ENCODE measurements at places on chromosomes 7 and 10.

- no peak for DNase-seq
Observed at GRCh38 chr7:21543528-21544302, 876 bp downstream of the DNAH11 start.

DNA sequence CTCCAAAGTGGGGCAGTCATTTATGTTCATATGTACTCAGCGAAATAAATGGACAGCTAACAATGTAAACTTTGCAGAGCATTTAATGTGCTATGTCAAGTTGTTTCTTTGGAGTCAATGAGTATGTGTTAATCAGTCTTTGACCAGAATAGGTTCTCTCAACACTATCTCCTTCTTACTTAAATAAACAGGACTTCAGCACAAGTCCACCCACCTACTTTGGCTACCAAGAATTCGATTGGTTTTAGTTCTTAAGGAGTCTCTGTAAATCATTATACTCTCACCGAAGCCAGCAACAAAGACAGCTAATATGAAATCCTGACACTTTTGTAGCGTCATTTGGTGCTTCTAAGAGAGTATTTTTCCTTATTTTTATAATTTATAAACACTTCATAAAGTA is 6.9 kb downstream of the WEE2 start:
- DNase-seq: no peak

DNA sequence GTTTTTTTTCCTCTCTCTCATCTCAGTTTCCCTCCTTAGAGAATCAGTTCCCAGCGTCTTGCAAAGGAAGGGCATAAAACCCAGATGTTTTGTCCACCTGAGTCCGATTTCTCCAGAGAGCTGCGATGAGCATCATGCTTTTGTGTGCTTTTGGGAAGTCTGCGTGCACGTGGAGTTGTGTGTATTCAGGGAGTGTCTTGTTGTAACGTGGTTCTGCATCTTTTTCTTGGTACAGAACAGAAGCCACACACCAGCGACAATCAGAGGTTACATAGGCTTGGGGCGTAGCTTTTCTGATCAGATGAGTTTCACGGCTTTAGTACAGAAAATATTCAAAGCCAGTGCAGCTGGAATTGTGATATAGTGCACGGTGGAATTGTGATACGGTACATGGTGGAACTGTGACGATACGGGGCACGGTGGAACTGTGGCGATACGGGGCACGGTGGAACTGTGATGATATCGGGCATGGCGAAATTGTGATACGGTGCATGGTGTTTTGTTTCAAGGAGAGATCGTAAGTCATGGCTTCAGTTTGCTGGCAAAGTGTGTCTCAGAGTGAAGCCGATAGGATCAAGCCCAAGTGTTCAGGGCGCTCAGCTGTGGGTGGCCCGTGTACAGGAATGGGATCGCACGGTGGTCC is 32.8 kb downstream of the FOXK1 start:
- DNase-seq: no peak

GRCh38 chr10:85642082-85642420 is 724.5 kb downstream of the GRID1 start:
- DNase-seq: no peak

DNA sequence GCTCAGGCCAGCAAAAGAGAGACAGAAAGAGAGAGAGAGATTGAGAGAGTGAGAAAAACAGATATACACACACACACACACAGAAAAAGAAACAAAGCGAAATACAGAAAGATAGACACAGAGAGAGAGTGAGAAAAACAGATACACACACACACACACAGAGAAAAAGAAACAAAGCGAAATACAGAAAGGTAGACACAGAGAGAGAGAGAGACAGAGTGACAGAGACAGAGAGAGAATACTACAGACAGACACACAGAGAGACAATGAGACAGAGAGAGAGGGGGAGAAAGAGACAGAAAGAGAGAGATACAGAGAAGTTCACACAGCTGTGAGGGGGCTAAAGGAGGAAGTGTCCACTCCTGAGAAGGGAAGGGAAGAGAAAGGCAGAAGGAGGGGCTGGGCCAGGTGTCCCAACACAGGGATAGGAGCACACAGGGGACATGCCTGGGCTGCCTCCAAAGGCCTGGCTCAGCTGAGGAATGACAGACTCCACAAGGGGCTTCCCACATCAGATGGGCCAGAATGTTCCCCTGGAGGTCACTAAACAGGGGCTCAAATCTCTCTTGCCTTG is 4.3 kb downstream of the GCK start:
- DNase-seq: no peak

DNA sequence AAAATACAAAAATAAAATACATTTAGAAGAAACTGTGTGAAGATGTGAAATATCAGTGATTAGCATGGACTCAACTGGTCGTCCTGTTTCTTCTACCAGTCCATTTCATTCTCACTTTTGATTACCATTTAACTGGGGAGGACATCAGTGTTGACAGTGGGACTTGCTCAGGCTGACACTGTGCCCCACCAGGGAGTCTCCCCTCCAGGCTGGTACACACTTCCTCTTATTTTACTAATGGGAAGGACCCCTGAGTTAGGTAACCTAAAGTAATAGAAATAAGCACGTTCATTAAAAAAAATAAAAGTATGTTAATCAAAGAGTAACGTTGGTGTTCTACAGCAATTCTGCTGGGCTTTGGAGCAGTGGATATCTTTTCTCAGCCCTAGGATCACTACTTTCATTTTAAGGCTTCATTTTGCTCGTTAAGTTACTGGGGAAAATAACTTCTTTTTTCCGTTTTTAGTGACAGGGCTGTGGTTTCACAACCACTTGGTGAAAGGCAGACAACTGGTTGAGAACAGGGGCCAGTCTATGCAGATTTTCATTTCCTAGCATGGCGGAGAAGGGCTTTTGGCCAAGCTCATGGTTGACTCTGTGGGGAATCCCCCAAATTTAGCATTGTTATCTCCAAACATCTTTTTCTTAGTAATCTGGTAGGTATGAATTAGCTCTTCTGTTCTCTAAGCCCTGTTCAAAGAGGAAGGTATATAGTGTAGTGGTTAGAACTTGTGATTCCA is 2.1 kb downstream of the SNX10 start:
- no peak for DNase-seq

DNA sequence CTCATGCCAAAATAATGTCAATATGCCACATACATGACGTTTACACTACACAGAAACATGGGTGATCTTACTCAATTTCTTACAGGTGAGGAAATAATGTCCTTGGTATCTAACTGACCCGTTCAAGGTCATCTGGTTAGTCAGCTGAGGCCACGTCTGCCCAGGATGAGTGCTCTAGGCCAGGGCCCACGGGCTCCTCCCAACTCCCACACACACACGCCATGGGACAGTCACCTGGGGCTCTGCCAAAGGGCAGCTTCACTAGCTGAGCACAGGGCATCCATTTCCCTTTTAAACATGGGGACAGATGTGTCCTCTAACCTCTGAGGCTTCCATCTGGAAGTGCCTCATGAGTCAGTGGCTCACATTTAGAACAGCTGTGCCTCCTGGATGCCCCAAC is 123.9 kb downstream of the TNS3 start:
- DNase-seq: no peak

- DNase-seq: no peak
Observed at GRCh38 chr10:89525556-89525955, 9.8 kb downstream of the SLC16A12 start.

- DNase-seq: no peak
Observed at GRCh38 chr10:63416376-63416775, 49.4 kb downstream of the JMJD1C start.

DNA sequence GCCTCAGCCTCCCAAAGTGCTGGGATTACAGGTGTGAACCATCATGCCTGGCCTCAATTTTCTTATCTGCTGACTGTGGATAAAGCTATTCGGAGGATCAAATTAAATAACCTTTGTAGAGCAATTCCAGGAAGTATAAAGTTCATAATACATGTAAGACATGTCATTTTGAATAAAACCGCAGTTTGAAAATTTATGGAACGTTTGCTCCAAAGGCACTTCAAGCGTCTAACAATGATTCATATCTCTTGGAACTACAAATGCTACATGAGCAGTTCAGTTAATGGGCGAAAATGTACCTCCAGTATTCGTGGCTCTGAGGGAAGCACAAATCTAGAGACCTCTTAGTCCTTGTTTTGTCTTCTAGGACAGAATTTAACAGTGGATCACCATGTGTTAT is 190.3 kb downstream of the GALNT17 start:
- no peak for DNase-seq

DNA sequence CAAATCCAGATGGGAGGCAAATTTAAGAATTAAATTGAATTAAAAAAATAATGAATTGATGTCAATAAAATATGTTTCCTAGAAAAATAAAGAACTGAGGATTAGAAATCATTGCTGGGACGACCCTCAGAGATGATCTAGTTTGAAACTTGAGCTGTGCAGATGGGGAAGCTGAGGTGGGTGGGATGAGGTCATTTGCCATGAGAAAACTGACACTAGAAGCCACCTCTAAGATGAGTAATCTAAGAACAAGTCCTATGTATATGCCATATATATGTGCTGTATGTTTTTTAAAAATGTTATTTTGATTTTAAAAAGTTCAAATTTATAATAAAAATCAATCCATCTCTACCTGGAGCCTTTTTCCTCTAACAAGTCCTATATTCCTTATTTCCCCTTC is 135.7 kb downstream of the RSU1 start:
- no peak for DNase-seq

GRCh38 chr10:29667191-29667590 is 32.4 kb upstream of the SVIL start:
- DNase-seq: no peak

- DNase-seq: no peak
Observed at GRCh38 chr7:139321071-139321745, 19.9 kb upstream of the FMC1 start.

- DNase-seq: no peak
Observed at GRCh38 chr10:129552119-129552518, 85.1 kb downstream of the MGMT start.

DNA sequence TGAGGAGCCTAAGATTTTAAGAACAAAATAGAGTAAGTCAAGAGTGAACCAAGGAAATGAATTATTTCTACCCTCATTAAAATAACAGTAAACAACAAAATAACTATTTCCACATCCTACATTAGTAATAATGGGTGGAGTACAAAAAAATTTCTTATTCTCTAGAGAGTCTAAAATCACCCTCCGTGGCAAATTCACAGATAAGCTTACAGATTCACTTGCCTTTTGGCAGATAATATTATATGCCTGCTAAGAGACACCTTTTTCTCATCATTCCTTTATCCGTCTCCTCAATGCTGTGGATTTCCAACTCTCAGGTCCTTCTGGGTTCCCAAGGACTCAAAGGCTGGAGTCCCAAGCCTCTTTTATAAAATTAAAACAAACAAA is 2.2 kb upstream of the EPC1 start:
- no peak for DNase-seq

DNA sequence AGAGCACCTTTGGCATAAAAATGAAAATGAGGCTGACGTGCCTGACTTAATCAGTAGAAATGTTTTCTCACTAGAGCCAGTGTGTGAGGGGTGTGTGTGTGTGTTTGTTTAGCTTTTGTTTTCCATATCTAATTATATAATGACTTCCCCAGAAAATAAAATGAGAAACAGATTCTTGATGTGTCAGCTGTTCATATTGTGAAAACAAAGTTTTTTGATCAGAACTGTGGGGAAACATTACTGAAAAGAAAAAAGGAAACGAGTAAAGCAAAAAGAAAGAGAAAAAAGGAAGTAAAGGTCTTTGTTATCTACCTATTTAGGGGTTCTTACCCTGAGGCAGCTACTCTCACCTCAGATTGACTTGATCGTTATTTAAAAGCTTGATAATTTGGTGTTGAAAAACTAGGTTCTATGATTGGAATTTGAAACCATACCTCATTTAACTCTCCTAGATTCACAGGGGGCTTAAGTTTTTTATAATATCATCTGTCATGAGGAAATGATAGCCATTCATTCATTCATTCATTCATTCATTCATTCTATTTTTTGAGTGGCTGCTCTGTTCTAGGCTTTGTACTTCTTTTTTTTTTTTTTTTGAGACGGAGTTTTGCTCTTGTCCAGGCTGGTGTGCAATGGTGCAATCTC is 58.0 kb downstream of the CREM start:
- DNase-seq: no peak

DNA sequence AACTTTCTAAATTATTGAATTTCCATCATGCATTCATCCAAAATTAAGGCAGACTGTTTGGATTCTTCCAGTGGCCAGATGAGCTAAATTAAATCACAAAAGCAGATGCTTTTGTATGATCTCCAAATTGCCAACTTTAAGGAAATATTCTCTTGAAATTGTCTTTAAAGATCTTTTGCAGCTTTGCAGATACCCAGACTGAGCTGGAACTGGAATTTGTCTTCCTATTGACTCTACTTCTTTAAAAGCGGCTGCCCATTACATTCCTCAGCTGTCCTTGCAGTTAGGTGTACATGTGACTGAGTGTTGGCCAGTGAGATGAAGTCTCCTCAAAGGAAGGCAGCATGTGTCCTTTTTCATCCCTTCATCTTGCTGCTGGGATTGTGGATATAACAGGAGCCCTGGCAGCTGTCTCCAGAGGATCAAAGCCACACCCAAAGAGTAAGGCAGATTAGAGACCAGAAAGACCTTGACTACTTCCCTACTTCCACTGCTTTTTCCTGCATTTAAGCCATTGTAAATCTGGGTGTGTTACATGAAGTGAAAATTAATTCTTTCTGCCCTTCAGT is 8.2 kb upstream of the CFAP69 start:
- DNase-seq: no peak

DNA sequence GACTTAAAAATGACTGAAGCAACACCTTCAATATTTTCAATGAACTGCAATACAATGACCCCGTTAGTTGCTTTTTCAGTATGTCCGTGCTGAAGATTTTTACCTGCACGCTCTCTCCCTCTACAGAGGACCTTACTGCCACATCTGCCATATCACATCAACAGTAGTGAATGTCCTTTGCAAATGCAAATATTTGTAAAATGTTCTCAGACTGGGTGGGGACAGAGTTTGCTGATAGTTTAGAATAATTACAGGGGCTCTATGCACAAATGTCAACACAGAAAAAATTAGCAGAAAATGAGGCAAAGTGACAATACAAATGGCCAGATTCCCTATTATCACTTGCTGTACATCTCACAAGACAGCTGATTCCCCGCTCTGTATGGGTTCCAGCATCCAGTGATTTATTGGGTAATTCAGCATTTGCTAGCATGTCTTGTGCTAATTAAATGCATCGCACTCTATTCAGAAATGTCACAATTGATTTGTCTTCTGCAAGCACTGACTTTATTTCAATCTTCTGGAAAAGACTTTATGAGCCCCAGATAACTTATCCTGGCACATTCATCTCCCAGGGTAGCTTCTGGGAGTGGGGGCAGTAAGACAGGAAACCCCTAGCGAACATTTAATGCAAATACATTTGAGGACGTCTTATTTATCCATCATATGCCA is 69.1 kb upstream of the PTER start:
- no peak for DNase-seq

DNA sequence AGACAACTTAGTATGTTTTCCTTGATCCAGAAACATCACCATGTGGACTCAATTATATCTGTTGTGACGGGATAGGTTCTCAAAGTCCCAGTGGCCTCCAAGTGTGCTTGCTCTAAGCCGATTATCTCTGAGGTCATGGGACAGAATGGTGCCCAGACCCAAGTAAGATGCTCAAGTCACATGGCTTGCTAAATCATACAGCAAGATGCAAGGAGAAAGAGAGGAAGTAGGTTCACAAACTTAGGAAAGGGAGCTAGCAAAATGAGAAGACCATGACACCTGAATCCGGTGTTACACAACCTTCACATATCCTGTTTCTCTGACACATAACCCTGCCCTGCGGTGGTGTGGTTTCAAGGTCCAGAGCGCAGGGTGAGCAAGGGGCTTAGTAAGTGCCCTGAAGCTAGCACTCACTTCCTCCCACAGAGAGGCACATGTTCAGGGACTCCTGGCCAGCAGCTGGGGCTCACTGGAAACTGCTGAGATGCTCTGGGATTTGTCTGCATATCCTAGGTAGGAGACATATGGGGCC is 590.9 kb upstream of the ANKRD30A start:
- no peak for DNase-seq
